ENCODE measurements at places on chromosomes 4 and X.

DNA sequence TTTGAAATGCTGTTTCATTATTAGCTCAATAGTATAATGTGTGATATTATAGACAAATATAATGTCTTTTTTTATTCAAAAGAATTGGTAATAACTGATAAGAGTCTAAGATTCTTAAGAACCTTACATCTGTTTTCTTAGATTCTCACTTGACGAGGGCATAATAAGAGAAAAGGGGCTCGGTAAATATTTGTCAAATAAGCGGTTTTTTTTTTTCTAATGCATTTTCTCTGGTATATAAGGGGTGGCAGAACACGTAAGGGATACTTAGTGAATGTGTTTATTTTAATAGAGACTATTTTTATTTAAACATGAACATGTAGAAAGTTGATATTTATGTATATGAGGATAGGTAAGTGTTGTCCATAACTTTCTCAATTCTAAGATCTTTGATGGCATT lies 200.6 kb downstream of the RAPGEF2 start:
- DNase-seq, result no peak

GRCh38 chr4:183843248-183843671 lies 61.8 kb upstream of the STOX2 start:
- no peak for DNase-seq

DNA sequence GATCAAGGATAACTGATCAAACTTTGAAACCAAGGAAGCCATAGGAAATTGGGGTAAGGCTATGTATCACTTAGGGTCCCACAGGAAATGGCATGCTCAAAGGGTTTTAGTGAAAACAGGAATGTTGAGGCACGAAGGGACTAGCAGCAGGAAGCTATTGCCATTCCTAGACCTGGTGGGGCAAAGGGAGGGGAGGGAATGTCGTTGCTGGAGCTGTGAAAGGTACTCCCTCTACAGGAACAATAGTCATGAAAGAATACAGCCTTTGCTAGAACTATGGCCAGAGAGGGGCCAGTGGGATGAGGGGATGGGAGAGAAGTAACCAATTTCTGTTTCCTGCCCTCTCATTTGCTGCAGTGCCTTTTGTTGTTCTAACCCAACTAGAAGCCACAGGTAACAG lies 11.9 kb downstream of the REPS2 start:
- DNase-seq, result no peak

DNA sequence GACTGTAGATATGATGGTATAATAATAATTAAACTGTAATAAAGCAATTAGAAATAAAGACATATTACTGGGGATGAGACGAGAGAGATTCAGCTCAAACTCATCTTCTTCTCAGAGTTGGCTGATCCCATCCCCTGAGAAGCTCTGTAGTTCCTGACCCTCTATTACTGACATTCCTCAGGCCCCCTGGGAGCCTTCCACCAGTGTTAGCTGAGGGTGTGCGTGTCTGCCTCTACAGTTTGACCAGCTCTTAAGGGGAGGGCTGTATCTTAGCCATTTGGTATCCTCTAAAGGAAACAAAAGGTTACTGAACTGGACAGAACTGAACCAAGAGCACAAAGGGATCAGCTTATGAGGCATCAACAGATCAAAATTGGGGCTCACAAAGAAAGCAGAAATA lies 11.2 kb downstream of the FHDC1 start:
- no peak for DNase-seq

- DNase-seq, result no peak
Measured at GRCh38 chrX:86103061-86103460, 45.2 kb upstream of the DACH2 start.

GRCh38 chr4:99402765-99403164 lies 32.4 kb downstream of the ADH7 start:
- no peak for DNase-seq

- DNase-seq, result no peak
Measured at GRCh38 chr4:150619042-150619441, 37.1 kb downstream of the MAB21L2 start.

GRCh38 chr4:97643179-97643578 lies 500.1 kb downstream of the STPG2 start:
- no peak for DNase-seq

DNA sequence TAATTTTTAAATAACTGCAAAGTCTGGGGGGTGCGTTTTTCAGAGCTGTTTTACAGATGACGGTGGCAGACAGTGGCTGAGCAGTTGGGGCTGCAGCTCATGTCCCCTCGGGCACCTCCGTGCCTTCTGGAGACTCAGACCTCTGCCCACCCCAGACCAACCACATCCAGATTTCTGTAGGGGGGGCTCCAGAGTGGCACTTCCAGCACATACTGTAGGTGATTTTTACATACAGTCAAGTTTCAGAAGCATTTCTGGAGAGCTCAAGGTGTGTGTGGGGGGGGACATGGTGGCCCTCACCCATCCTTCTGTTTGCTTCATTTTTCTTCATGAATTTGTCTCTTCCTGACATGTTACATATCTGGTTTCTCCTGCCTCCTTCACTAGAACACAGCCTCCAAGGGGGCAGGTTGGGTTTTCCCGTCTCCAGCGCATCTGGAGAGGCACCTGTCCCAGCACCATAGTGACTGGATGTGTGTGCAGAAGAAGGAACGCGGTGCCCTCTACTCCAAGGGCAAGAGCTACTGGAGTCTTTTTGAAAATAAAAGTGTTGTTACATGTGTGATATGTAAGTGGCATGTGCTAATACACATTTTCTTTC lies 37.5 kb downstream of the TMEM271 start:
- no peak for DNase-seq

GRCh38 chr4:187826725-187827124 lies 168.8 kb upstream of the ZFP42 start:
- DNase-seq, result no peak

DNA sequence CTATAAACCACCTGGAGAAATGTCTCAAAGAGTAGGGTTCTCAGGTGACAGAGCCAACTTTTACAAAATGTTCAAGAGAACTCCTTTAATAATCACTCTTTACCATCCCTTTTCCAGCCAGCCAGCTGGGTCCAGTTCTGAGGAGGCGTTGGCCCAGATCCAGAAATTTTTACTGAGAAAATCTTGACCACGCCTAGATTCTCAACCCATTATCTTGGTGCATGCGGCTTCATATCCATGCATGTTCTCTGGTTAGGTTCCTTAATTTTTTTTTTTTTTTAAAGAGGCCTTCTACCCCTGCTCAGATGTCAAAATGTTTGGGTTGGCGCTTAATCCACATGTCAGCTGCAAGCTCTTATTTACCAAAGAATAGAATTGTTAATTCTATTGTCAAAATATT lies 12.0 kb upstream of the MAP7D2 start:
- no peak for DNase-seq

GRCh38 chrX:30620980-30621618 lies 32.1 kb upstream of the GK start:
- no peak for DNase-seq

GRCh38 chrX:31099536-31100090 lies 27.8 kb upstream of the FTHL17 start:
- no peak for DNase-seq

- DNase-seq, result no peak
Measured at GRCh38 chr4:155881555-155881954, 15.5 kb upstream of the ASIC5 start.

GRCh38 chrX:130726661-130727060 lies 176.3 kb downstream of the ENOX2 start:
- DNase-seq, result no peak

- no peak for DNase-seq
Measured at GRCh38 chr4:41044165-41044564, 170.2 kb downstream of the APBB2 start.

DNA sequence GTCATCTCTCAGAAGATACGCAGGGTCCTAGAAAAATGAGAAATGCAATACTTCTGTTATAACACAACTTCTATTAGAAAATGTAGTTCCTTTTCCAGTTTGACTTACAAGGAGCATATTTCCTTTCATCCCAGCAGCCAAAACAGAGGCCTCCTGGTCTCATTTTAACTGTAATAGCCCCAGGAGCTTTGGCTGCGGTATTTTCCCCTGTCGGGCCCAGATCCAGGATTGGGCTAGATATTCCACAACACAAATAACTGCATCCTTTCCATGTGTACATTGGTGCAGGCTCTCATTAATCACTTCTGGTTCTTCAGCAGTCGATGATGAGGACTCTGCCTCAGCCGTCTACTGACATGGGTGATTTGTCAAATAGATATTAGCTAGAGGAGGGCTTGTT lies 166.1 kb downstream of the TENM3 start:
- no peak for DNase-seq

- DNase-seq, result no peak
Measured at GRCh38 chr4:169040559-169041261, 30.7 kb upstream of the CBR4 start.

GRCh38 chr4:180407275-180407885 lies 1835.8 kb upstream of the TENM3 start:
- DNase-seq, result no peak

DNA sequence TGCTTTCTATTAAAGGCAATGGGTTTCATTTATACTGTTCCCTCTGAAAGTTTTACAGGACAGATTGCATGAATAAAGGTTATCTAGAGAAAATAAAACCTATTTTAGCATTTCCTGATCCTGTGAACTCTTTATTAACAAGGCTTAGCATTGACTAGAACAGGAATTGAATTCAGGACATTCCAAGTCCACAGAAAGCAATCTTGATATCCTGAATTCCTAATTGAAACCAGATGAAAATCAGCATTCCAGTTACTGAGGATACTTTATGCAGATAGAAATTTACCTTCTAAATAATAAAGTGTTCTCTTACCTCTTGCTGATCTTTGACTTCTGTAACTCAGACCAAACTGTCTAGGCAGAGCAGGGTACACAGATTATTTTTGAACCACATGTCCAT lies 151.4 kb downstream of the ZNF518B start:
- no peak for DNase-seq

GRCh38 chr4:102299354-102300107 lies 45.8 kb downstream of the SLC39A8 start:
- peak; percentile 75 for DNase-seq

- no peak for DNase-seq
Measured at GRCh38 chr4:73868206-73869129, 725 bp upstream of the CXCL1 start.

DNA sequence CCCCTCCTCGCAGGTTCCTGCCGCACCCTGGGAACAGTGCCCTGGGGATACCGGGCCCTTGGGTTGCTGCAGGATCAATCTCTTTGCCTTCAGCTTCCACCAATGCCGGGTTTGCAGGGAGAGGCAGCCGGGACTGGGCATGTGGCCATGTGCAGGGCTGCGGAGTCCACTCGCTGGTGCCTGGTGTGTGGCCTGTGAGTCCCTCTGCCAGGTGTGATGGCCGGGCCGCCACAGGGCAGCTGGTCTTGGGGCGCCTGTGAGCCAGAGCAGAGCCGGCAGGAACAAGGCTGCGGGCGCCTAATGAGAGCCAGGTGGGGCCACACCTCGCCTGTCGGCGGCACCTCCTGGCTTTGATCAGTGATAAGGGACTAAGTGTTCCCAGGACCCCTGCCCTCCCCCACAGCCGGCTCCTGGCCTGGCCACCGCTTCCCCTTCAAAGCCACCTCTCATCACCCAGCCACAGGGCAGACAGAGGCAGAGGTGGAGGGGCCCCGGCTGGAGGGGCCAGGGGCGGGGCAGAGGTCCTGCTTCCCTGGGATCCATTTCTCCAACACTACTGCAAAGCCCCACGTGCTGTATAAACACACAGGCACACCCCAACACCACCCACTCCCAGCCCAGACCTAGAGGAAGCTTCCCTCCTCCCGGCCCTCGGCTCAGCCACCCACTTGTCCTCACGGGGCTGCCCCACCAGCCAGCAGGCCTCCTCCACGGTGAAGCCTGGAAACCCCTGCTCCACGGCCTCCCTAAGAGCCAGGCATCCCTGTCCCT lies 132.7 kb downstream of the CPZ start:
- no peak for DNase-seq

- DNase-seq, result no peak
Measured at GRCh38 chr4:21879187-21879586, 69.4 kb downstream of the KCNIP4 start.

All from G401 (cell line).